ENCODE measurements at places on chromosomes 4 and X.

DNA sequence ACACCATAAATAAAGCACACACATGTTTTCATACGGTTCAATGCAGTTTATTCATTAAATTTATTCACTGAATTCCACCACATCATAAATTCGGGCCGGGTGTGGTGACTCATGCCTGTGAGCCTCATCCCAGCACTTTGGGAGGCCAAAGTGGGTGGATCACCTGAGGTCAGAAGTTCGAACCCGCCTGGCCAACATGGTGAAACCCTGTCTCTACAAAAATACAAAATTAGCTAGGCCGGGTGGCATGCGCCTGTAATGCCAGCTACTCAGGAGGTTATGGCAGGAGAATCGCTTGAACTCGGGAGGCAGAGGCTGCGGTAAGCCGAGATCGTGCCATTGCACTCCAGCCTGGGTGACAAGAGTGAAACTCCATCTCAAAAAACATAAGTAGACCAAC lies 131.6 kb downstream of the PDS5A start:
- no peak for DNase-seq

DNA sequence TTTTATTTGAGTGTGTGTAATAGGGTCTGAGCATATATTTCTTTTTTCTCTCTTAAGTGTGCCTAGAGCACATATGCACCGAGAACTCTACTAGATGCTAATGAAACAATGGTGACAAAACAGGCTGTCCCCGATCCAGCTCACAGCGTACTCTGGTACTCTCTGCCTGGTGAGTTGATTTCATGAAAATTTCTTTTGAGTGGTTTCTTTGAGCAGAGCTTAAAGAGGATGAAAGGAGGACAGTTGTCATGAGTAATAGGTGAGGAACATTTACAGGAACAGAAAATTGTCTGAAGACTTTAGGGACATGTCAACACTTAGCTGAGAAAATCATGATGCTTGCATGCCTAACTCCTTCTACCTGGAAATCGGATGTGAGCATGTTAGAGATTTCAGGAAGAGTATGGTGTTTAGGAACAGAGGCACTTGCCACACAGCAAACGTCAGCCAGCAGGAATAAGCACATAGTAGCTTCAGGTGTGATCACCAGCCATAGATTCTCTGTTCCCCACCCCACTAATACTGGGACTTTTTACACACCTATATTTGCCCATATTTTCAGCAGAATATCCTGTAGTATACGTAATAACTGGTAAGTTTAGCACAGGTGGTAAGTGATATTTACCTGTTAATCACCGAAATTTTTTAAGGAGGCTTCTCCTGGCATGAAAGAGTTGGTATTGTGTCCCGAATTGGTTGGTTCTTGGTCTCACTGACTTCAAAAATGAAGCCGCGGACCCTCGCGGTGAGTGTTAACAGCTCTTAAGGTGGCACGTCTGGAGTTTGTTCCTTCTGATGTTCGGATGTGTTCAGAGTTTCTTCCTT lies 111.1 kb downstream of the ZNF330 start:
- DNase-seq = no peak

GRCh38 chrX:31179203-31179602 lies 107.4 kb upstream of the FTHL17 start:
- no peak for DNase-seq

- no peak for DNase-seq
These were observed 6.9 kb downstream of the UBA1 start for GRCh38 chrX:47200385-47201150.

DNA sequence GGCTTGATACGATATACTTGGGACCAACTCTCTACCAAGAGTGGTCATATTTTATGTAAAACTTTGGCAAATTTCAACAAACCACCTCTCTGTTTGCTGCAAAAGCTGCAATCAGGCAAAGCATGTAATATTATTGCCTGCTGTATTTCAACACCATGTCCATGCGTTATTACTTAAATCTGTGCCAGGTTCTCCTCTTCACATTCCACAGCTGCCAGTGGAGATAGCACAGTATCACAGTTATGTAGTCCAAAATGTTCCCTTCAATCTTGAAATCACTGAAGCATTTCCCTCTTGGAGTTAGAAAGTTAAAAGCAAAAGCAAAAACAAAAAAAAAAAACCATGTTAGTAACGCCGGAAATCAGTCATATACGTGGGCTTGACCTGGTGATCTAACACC lies 396.7 kb upstream of the MAGEC2 start:
- DNase-seq = no peak

DNA sequence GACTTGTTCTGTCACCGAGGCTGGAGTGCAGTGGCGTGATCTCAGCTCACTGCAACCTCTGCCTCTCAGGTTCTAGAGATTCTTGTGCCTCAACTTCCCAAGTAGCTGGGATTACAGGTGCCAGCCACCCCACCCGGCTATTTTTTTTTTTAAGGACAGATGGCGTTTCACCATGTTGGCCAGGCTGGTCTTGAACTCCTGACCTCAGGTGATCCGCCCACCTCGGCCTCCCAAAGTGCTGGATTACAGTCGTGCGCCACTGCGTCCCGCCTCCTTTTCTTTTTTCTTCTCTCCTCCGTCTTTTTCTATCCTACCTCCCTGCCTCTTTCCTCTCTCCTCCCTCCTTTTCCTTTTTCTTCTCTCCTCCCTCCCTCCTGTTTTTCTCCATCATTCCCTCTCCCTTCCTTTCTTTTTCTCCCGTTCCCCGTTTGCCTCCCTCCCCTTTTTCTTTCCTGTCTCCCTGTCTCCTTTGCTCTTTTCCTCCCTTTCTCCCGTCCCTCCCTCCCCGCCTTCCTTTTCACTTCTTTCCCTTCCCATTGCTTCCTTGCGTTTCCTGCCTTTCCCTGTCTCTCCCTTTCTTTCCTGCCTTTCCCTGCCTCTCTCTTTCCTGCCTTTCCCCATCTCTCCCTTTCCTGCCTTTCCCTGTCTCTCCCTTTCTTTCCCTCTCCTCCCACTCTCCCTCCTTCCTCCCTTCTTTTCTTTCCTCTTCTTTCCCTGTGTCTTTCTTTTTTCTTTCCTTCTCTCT lies 2.1 kb upstream of the SLC25A6 start:
- no peak for DNase-seq

- no peak for DNase-seq
These were observed 27.5 kb downstream of the LIAS start for GRCh38 chr4:39486221-39486804.

GRCh38 chr4:102143433-102143832 lies 201.8 kb downstream of the SLC39A8 start:
- DNase-seq = no peak

- no peak for DNase-seq
These were observed 30.2 kb upstream of the TSPAN5 start for GRCh38 chr4:98688411-98689290.

DNA sequence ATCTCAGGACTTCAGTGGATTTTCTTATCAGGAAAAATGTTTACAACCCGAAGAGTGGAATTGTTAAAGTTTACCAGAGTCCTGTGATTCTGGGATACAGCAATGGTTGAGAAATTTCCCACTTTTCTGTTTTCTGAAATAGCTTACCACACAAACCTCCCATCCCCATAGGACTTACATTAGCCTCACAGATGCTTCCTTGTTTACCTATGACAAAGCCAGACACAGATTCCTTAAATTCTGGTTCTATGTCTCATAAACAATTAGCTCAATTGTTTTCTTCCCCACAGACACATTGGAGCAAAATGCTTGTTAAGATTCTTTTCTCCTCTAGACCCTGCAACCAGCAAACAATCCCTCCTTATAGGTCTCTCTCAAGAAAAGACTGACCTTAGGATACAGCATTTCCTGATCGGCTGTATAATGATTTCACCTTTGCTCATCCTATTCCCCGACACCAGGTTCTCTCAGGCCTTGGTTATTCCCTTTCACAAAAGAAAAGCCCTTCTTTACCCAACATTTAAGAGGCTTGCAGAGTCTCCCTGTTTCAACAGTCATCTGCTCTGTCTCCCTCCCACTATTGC lies 886.2 kb downstream of the ARAP2 start:
- no peak for DNase-seq

- no peak for DNase-seq
These were observed 13.4 kb downstream of the LRIT3 start for GRCh38 chr4:109861271-109861670.

GRCh38 chrX:69320116-69320515 lies 154.9 kb upstream of the PJA1 start:
- DNase-seq = no peak

- DNase-seq = no peak
These were observed 22.1 kb downstream of the STAP1 start for GRCh38 chr4:67580577-67580976.

DNA sequence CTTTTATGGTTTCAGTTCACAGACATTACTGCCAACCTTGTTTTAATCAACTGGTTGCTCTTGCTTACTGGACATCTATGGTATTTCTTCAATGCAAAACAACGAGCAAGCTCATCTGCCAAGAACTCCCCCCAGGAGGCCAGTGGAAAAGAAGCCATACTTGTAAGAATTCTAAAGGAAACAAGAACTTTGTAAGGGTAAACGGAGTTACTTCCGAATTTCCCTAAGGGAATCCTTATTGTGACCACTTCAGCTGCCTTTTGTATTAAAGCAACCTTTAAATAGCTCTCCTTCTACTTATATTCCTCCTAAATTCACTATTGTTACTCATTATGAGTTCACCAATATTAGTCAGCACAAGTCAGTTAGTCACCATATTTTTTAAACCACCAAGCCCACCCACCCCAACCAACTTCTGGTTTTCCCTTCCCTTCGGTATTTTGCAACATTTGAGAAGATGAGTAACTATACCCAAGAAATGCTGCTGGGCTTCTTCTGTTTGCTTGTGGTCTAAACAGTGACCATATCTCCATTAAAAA lies 602.8 kb upstream of the DIPK2B start:
- no peak for DNase-seq

DNA sequence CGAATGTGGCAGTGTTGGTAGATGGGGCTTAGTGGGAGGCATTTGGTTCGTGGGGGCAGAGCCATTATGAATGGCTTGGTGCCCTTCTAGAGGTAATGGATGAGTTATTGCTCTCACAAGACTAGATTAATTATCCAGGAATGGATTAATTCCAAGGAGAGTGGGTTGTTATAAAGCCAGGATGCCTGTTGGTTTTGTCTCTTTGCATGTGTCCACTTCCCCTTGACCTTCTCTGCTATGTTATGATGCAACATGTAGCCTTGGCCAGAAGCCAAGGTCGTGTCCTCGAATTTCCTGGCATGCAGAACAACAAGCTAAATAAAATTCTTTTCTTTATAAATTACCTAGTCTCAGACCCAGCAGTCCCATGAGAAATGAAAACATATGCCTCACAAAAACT lies 111.2 kb upstream of the PLS3 start:
- DNase-seq = no peak

DNA sequence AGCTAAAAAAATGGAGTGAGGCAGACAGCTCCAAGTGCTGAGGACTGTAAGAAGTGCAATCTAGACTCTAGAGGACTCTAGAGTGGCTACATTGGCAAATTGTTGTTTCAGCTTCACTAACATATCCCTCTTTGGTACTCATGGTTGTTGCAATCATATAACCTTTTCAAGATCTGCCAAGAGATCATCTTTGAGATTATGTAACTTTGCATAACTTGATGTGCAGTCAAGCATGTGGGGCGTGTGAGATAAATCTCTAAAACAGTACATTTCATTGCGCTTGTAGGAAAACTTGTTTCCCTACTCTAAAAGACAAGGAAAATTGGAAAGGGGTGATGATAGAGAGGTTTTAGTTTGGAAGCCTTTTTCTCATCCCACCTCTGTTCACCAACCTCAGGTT lies 11.2 kb upstream of the BRS3 start:
- no peak for DNase-seq

DNA sequence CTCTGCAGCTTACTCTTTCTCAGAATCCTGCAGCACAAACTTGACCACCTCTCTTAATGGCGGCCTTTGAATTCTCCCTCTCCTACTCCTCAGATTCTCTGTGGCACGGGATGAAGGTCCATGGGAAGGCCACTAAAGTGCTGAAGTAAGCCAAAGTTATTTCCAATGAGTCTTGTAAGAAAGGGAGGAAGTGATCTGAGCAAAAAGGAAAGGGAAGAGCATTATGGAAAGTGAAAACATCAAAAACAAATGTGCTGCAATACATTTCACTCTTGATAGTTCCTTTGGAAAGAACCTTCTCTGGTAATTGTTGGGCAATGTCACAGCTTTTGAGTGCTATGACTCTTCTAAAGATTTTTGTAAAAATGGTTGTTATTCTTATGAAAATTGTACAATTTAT lies 54.3 kb upstream of the CAMK2D start:
- no peak for DNase-seq

DNA sequence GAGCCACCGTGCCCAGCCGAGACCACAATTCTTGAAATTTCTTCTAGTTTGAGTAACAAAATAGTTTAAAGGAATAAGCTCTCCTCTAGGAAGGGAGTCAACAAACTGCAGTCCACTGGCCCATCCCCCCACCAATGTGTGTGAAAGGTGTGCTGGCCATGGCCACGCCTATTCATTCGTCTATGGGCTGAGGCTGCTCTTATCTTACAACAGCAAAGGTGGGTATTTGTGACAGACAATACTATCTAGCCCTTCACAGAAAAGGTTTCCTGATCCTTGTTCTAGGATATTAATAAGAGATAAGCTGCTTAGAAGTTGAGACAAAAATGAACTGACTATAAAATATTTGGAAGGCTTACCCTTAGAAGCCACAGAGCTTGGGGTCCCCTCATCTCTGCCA lies 41.2 kb downstream of the BEND2 start:
- DNase-seq = no peak

GRCh38 chr4:124431653-124432192 lies 280.8 kb downstream of the ANKRD50 start:
- no peak for DNase-seq

GRCh38 chrX:154990496-154990895 lies 32.0 kb downstream of the F8 start:
- DNase-seq = no peak

GRCh38 chrX:49850028-49850427 lies 20.9 kb downstream of the PAGE4 start:
- no peak for DNase-seq

DNA sequence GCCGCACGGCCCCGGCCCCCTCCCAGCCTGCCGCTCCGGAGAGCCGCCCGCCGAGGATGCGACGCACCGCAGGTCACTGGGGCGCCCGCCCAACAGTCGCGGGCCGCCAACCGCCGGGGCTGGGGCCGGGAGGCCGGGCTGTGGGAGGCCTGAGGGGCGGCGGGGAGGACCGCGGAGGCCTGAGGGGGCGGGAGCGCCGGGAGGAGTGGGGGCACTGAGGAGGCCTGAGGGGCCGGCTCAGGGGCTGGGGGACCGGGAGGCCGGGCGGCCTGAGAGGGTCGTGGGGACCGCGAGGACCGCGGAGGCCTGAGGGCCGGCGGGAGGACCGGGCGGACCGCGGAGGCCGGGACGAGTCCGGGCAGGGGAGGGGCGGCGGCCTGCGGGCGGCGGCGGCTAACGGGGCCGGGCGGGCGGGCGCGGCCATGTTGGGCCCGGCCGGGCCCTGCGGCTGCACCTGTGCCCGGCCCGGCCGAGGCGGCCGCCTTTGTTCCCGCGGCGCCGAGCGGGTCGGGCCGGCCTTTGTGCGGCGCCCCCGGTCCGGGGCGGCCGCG lies 353 bp downstream of the NSD2 start:
- no peak for DNase-seq
